Neural crest cell (in vitro differentiated cells): ENCODE measurements at places on chromosomes 13 and 19. TPM values are rescaled to one million over a fixed set of nuclear protein-coding genes. Genes with fewer than 3 reads are reported as not detected.

SLAIN1 gene
- total RNA-seq: 38.7 and 43.3 TPM in 2 replicates

PRKCG gene
- total RNA-seq: 0.55 and 0.65 TPM in 2 replicates

TEKTIP1 gene
- total RNA-seq: 1.1 and 2.0 TPM in 2 replicates

CRX gene
- not detected in 2 replicates for total RNA-seq

URAD gene
- total RNA-seq: 0.26 TPM in 1 of 2 replicates, not detected in the other

CALR3 gene
- not detected in 2 replicates for total RNA-seq

COL4A2 gene
- 159 and 164 TPM in 2 replicates for total RNA-seq

BRCA2 gene
- total RNA-seq: 26.4 and 28.5 TPM in 2 replicates

KCNN4 gene
- total RNA-seq: 2.2 and 2.8 TPM in 2 replicates

GNG7 gene
- total RNA-seq: 13.9 and 15.1 TPM in 2 replicates

DNA sequence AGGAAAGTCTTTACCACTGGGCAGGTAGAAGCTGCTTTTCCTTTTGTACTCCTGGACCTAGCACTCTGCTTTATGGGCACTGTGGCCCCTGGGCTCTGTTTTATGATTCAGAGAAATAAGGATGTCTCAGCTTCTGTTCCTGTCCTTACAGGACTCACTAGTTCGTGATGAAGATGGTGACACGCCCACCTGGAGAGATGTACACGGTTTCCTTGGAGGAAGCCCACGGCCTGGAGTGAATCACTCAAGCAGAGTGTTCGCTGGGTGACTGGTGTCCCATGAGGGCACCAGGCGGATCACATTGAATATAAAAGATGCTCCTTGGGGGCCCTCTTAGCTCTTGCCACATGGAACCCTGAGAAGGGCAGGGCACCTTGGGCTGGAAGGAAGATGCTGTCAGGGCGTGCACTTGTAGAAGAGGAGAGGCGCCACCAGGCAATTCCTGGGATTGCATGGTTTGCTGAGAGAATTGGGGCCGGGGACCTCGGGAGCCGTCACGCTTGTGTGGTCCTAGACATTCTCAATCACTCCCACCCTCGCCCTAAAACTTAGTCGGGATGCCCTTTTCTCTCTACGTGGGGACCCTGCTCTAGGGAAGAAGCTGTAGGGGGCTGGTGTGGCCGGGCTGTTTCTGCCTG, 202.6 kb downstream of the TSHZ3 start:
- no peak for DNase-seq

DNA sequence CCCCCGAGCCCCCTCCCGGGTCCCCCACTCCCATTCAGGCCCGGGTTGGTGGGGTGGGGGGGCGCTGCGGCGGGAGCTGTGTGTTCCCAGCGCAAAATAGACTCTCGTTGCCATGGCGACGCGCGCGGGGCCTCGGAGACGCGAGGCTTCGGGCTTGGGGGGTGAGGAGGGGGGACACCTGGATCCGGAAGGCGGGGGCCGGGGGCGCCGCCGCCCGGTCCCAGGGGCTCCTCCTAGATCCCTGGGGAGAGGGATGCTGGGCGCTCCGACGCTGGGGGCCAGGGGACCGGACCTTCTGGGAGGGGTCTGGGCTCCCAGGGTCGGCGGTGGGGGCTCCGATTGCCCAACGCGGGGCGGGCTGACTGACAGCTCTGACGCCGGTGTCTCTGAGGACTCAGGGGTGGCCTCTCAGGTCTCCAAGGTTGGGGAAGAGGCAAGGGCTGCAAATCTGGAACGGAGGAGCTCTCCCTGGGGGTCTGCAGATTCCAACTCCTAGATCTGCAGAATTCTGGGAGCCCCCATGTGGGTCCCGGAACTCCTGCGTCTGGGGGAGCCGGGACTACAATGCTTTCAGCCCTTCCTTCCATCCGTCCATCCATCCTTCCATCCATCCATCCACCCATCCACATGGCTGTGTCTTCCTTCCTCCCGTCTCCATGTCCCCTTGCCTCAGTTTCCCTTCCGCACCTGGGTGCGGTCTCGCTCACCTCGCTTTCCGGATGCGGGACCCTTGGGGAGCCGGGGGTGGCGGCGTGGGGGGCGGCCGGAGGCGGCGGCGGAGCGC, 9.1 kb upstream of the SHISA7 start:
- no peak for DNase-seq

DNA sequence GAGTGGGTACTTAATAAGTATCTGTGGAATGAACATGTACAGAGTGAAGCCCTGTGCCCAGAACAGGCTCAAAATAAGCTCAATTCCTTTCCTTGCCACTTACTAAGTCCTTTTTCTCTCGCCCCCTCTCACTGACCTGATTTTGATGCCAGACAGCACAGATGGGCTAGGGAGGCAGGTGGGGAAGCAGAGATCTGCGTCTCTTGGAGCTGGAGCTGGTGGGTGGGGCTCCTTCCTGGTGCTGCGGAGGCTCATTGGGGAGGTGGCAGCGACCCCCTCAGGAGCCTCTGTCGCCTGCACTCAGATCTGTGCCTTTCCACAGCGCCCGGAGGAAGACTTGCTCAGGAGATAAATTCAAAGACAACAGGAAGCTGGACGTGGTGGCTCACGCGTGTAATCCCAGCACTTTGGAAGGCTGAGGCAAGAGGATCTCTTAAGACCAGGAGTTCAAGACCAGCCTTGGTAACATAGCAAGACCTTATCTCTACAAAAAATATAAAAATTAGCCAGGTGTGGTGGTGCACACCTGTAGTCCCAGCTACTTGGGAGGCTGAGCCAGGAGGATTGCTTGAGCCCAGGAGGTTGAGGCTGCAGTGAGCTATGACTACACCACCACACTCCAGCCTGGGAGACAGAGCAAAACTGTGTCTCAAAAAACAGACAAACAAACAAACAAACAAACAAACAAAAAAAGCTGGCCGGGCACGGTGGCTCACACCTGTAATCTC, 14.6 kb downstream of the AKT2 start:
- no peak for DNase-seq

- DNase-seq: no peak
Measured at GRCh38 chr13:99085139-99085807, 107.4 kb upstream of the DOCK9 start.

- DNase-seq: no peak
Measured at GRCh38 chr13:30071969-30072817, 221.8 kb upstream of the UBL3 start.

DNA sequence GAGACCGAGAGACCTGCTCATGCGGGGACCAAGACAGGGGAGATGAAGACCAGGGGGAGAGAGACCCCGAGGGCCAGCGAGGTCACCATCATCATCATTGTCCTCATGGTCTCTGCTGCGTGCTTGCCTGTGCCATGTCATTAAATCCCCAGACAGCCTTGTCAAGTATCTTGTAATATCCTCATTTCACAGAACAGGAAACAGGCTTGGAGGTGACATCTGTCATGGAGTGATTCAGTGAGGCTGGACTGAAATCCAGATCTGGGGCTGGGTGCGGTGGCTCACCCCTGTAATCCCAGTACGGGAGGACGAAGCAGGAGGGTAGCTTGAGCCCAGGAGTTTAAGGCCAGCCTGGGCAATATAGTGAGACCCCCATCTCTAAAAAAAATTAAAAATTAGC, 5.9 kb upstream of the NANOS2 start:
- no peak for DNase-seq

- no peak for DNase-seq
Measured at GRCh38 chr19:55146705-55147273, 2.2 kb downstream of the TNNT1 start.

DNA sequence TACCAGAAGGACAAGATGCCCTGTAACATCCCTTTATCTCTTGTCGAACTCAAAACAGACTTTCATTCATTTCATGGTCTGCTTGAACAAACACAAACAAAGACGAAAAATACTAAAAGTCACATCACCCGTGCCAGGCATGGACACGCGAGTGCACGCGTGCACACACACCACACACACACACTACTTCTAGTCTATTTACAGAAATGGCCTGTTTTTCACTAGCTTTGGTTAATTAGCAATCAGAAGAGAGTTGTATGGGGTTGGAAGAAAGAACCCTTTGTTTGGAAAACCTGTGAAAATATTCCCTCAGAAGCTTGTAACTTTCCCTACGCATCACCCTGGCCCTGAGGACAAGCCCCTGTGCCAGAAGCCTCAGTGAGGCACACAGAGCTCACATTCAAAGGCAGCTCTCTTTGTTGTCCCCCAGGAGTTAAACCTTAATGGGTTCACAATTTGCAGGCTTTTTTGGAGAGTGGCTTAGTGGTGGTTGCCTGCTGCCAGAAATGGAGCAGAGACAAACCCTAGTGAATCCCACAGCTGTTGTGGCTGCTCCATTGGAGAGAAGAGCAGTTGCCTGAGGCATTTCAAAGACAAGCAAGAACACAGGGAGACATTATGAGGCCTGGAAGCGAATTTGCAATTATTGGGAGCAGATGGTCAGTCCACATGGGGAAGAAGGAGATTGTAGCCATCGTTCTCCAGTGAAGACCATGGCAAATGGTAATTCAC, 55.9 kb downstream of the STARD13 start:
- DNase-seq: peak; percentile 20

DNA sequence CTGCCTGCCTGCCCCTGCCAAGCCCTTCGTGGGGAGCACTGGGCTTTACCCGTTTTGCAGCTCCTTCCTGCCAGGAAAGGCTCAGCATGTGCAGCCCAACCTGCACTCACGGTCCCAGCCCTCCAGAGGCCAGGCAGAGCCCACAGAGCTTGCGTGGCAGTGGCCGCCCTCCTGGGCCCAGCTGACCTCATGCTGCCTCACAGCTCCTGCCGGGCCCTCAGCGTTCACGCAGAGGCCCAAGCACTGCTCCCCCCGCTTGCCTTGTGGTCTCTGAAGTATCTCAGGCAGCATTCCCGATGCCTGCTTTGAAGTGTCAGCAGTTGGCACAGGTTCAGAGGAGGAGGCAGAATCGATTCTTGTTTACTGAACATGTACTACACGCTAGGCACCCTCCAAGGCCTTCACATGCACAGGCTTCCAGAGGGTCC, 32.5 kb downstream of the CAPN12 start:
- DNase-seq: no peak

- no peak for DNase-seq
Measured at GRCh38 chr13:70756088-70756487, 647.8 kb upstream of the KLHL1 start.

GRCh38 chr19:4267101-4267900, 11.8 kb upstream of the SHD start:
- peak; percentile 71 for DNase-seq

DNA sequence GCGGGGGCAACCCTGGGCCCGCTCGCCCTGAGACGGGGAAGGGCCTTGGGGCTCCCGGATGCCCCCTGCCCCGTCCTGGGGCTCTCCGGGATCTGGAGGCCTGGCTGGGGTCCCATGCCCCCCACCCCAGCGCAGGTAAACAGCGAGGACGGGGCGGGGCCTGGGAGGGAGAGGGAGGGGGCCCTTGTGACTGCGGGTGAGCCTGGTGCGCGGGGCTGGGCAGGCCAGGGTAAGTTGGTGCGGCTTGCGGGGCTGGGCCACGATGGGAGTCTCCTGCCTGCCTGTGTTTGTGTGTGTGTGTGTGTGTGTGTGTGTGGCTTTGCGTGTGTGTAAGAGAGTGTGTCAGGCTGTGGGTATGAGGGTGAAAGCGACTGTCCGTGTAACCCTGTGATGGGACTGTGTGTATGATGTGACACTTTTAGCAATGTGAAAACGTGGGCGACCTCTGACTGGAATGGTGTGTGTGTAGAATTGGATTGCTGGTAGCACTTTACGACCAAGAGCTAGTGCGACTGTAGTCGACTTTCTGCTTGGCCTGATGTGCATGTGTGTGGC, 426 bp downstream of the KLC3 start:
- no peak for DNase-seq

GRCh38 chr13:21671620-21672286, 880 bp downstream of the FGF9 start:
- DNase-seq: no peak

GRCh38 chr13:41802684-41803444, 158.0 kb downstream of the VWA8 start:
- no peak for DNase-seq

- DNase-seq: no peak
Measured at GRCh38 chr13:107266657-107267056, 698.7 kb upstream of the ARGLU1 start.

- DNase-seq: no peak
Measured at GRCh38 chr19:33029746-33030303, 34.9 kb downstream of the RHPN2 start.

GRCh38 chr19:5515737-5516136, 52.0 kb downstream of the TINCR start:
- DNase-seq: no peak

GRCh38 chr13:76982061-76982460, 9.8 kb upstream of the CLN5 start:
- DNase-seq: no peak

DNA sequence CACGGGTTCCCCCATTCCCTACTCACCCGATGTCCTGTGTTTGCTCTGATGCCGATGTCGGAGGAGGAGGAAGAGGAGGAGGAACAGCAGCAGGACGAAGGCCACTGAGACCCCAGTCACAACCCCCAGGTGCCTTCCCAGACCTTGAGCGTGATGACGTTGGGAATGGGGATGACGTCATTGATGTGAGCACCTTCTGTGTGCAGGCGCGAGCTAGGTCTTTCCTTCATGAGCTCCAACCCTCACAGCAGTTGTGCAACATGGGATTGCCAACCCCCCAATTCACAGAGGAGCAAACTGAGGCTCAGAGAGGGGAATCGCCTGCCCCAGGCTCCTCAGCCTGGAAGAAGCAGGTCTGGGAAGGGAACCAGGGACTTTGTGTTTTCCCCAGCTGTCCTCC, 4.2 kb downstream of the LILRB5 start:
- no peak for DNase-seq

DNA sequence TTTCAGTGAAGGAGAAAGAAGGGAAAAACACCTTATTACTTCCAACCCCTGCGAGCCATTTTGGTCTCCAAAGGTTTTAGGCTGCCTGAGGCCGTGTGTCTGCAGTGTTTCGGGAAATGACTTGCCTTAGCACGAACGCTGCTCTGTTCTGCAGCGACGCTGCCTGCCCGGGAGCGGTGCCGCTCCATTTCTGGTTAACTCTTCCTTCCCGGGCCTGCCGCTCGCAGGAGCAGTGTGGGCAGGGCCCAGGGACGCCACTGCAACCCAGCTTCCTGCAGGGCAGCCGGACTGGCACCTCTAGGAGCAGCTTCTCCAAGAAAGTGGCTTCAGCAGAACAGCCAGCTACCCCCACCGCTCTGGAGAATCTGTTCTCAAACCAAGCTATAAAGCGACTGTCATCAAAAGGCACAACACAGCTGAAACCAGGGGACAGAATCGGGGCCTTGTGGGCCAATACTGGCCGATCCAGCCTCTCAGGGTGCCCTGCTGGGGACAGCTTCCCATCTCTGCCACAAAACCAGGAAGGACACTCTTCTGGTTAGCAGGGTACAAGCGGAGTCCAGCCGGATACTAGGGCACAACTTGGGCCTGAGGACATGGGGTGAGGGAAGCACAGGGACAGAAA, 72.2 kb downstream of the KCTD15 start:
- DNase-seq: no peak

GRCh38 chr13:113095146-113096051, 10.2 kb upstream of the F7 start:
- no peak for DNase-seq

GRCh38 chr19:20005741-20006140, 33.6 kb downstream of the ZNF682 start:
- DNase-seq: no peak

DNA sequence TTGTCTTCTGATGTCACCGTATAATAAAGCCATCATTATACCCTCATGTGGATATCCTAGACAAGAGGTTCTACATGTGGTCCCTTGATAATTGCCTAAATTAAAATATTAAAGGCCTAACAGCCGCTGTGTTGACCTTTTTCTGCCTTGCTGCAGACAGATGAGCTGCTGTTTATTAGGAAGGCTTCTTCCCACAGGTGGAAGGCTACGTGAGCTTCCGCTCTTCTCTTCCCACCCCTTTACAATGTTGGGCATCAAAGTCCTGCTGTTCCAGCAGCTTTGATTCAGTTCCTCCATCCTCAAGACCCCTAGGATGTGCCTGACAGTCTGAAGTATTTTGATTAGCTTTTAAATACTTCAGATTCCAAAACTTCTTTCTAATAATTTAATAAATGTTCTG, 217.1 kb downstream of the PCCA start:
- DNase-seq: no peak
